ENCODE measurements at places on chromosomes 1 and 21. TPM values are rescaled to one million over a fixed set of nuclear protein-coding genes. Genes with fewer than 3 reads are reported as not detected.

DNA sequence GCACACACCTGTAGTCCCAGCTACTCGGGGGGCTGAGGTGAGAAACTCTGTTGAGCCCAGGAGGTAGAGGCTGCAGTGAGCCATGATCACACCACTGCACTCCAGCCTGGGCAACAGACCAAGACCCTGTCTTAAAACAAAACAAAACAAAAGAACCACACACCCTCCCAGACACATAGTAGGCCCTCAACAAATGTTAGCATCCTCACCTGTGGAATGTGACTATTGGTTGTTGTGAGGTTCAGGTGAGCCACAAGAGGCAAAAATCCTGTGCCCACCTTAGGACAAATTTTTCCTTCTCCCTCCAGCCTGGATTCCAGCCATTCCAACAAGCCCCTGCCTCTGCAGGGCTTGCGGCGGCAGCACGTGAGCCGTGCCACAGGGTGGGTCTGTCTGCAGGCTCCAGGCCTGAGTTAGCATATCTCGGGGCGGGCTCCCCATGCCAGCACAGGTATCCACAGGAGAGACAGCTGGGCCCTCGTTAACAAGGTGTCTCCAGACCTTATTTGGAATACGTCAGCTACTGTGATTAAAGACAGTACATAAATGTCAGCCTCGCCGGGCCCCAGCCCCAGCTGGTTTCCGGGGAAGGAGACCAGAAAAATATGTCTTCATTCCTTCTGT, 17.4 kb downstream of the C1QB start:
- H3K4me1 ChIP-seq, result no peaks in the 10 kb centered on the region
- no peaks in the 10 kb centered on the region for H3K27me3 ChIP-seq
- H3K36me3 ChIP-seq, result no peaks in the 10 kb centered on the region
- no peak for DNase-seq
- H3K4me3 ChIP-seq, result no peak overlapping the region

GRCh38 chr1:154819628-154820590, 50.2 kb downstream of the KCNN3 start:
- no peaks in the 10 kb centered on the region for H3K27me3 ChIP-seq
- H3K36me3 ChIP-seq, result no peaks in the 10 kb centered on the region

- H3K27me3 ChIP-seq, result no peaks in the 10 kb centered on the region
- no peaks in the 10 kb centered on the region for H3K4me1 ChIP-seq
- no peak for DNase-seq
- H3K4me3 ChIP-seq, result no peak overlapping the region
- no peaks in the 10 kb centered on the region for H3K36me3 ChIP-seq
- no peak overlapping the region for H3K27ac ChIP-seq
Observed at GRCh38 chr1:20008391-20008841, 29.0 kb upstream of the PLA2G2A start.

- no peak for DNase-seq
- H3K4me1 ChIP-seq, result no peaks in the 10 kb centered on the region
- no peak overlapping the region for H3K27ac ChIP-seq
- H3K27me3 ChIP-seq, result no peaks in the 10 kb centered on the region
- H3K4me3 ChIP-seq, result no peak overlapping the region
Observed at GRCh38 chr1:150121236-150121862, 28.4 kb upstream of the PLEKHO1 start.

- H3K36me3 ChIP-seq, result no peaks in the 10 kb centered on the region
- no peak overlapping the region for H3K4me3 ChIP-seq
- H3K27ac ChIP-seq, result no peak overlapping the region
- no peaks in the 10 kb centered on the region for H3K27me3 ChIP-seq
- DNase-seq, result no peak
Observed at GRCh38 chr1:174958396-174958795, 41.4 kb upstream of the CACYBP start.

GRCh38 chr1:197213193-197213592, 54.9 kb upstream of the CRB1 start:
- no peak overlapping the region for H3K27ac ChIP-seq
- H3K4me1 ChIP-seq, result no peaks in the 10 kb centered on the region
- DNase-seq, result no peak
- no peaks in the 10 kb centered on the region for H3K27me3 ChIP-seq
- H3K4me3 ChIP-seq, result no peak overlapping the region

- H3K4me1 ChIP-seq, result no peaks in the 10 kb centered on the region
- H3K27me3 ChIP-seq, result no peaks in the 10 kb centered on the region
- H3K36me3 ChIP-seq, result no peaks in the 10 kb centered on the region
- no peak overlapping the region for H3K27ac ChIP-seq
- no peak overlapping the region for H3K4me3 ChIP-seq
Observed at GRCh38 chr1:107529511-107530149, 388.8 kb downstream of the NTNG1 start.

DNA sequence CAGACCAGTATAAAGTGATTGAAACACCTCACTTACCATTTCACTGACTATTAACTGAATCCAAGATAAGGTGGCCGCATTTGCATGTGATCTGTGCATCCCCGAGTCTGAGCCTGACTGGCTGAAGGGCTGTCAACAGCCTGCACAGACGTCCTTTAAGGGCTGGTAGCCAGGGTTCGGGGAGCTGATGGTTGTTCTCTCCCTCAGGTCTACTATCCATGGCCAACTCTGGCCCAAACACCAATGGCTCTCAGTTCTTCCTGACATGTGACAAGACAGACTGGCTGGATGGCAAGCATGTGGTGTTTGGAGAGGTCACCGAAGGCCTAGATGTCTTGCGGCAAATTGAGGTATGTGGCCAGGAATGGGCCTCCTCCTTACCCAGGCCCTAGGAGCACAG, 14.0 kb downstream of the PPIE start:
- peaks cover 64% of the 10 kb centered on the region for H3K36me3 ChIP-seq
- no peak overlapping the region for H3K4me3 ChIP-seq
- H3K27me3 ChIP-seq, result no peaks in the 10 kb centered on the region
- H3K27ac ChIP-seq, result peak overlapping the region; percentile 88
- no peak for DNase-seq
- peaks cover 14% of the 10 kb centered on the region for H3K4me1 ChIP-seq

GRCh38 chr1:11041048-11041447, 6.0 kb downstream of the MASP2 start:
- DNase-seq, result no peak
- no peaks in the 10 kb centered on the region for H3K36me3 ChIP-seq
- no peaks in the 10 kb centered on the region for H3K4me1 ChIP-seq
- H3K27ac ChIP-seq, result no peak overlapping the region

GRCh38 chr1:164452549-164452948, 106.4 kb upstream of the PBX1 start:
- no peak for DNase-seq
- no peak overlapping the region for H3K4me3 ChIP-seq
- no peak overlapping the region for H3K27ac ChIP-seq
- no peaks in the 10 kb centered on the region for H3K36me3 ChIP-seq

DNA sequence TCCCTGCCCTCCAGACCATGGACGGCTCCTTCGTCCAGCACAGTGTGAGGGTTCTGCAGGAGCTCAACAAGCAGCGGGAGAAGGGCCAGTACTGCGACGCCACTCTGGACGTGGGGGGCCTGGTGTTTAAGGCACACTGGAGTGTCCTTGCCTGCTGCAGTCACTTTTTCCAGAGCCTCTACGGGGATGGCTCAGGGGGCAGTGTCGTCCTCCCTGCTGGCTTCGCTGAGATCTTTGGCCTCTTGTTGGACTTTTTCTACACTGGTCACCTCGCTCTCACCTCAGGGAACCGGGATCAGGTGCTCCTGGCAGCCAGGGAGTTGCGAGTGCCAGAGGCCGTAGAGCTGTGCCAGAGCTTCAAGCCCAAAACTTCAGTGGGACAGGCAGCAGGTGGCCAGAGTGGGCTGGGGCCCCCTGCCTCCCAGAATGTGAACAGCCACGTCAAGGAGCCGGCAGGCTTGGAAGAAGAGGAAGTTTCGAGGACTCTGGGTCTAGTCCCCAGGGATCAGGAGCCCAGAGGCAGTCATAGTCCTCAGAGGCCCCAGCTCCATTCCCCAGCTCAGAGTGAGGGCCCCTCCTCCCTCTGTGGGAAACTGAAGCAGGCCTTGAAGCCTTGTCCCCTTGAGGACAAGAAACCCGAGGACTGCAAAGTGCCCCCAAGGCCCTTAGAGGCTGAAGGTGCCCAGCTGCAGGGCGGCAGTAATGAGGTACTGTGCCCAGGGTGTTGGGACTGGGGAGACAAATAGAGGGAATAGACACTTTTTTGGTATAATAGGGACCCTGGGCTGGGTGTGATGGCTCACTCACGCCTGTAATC, 1.0 kb downstream of the ZBTB48 start:
- peaks cover 21% of the 10 kb centered on the region for H3K4me1 ChIP-seq
- H3K36me3 ChIP-seq, result no peaks in the 10 kb centered on the region
- DNase-seq, result no peak
- H3K27ac ChIP-seq, result peak overlapping the region; percentile 66

- no peak overlapping the region for H3K27ac ChIP-seq
- no peaks in the 10 kb centered on the region for H3K27me3 ChIP-seq
- peaks cover 9% of the 10 kb centered on the region for H3K4me1 ChIP-seq
Observed at GRCh38 chr1:101221945-101222429, 14.8 kb upstream of the S1PR1 start.

- H3K27ac ChIP-seq, result no peak within 1 kb of the TSS
- H3K4me1 ChIP-seq, result peaks cover 11% of the 10 kb centered on the region
- no peaks in the 10 kb centered on the region for H3K27me3 ChIP-seq
- peak; percentile 88 for DNase-seq
- no peaks in the 10 kb centered on the region for H3K36me3 ChIP-seq
Observed at GRCh38 chr1:32208891-32209328, at the start of gene DCDC2B. DCDC2B (plus strand) TSS chr1:32209089; CDS start chr1:32209094, 5 bp downstream.

DNA sequence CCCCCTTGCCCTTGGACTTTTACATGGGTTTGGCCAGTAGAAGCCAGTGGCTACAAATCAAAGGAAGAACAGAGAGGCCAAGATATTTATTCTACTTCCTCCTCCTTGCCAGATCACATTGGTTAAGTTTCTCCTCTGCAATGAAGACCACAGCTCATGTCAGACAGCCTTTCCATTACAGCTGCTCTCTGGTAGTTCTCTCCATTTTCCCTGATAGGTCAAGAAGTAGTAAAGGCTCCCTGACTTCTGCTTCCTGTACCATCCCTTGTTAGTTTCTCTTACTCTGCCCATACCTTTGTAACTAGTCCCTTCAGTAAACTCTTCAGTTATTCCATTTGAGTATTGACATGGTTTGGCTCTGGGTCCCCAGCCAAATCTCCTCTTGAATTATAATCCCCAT, 27.8 kb downstream of the NME7 start:
- no peaks in the 10 kb centered on the region for H3K36me3 ChIP-seq
- H3K27me3 ChIP-seq, result no peaks in the 10 kb centered on the region
- no peak overlapping the region for H3K4me3 ChIP-seq
- peak overlapping the region; percentile 4 for H3K27ac ChIP-seq
- peaks cover 5% of the 10 kb centered on the region for H3K4me1 ChIP-seq

GRCh38 chr21:45405271-45405818, 380 bp downstream of the COL18A1 start:
- peak overlapping the region; percentile 82 for H3K27ac ChIP-seq
- H3K4me3 ChIP-seq, result peak overlapping the region; percentile 68
- H3K27me3 ChIP-seq, result no peaks in the 10 kb centered on the region

DNA sequence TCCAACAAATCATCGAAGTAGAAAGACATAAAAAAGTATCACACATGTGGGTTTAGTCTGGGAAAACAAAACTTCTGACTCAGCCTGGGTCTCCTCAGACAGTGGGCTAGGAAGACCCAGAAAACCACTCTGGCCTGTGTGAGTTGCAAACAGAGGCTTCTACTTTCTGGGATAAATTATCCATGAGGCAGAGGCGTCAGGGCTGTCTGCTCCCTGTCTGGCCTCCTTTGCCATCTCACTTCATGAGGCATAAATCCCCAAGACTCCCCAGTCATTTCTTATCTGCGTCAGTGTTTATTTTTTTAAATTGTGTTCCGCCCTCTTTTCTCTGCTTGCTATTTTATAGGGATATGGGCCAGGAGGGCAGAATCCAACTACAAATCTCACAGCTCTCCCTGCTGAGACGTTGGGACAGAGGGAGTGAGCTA, 80.6 kb upstream of the TRABD2B start:
- no peak overlapping the region for H3K4me3 ChIP-seq
- H3K36me3 ChIP-seq, result no peaks in the 10 kb centered on the region
- no peak overlapping the region for H3K27ac ChIP-seq
- no peaks in the 10 kb centered on the region for H3K27me3 ChIP-seq

- no peak overlapping the region for H3K4me3 ChIP-seq
- H3K27ac ChIP-seq, result no peak overlapping the region
- DNase-seq, result no peak
- H3K4me1 ChIP-seq, result no peaks in the 10 kb centered on the region
Observed at GRCh38 chr1:96075704-96076455, 645.7 kb upstream of the PTBP2 start.

DNA sequence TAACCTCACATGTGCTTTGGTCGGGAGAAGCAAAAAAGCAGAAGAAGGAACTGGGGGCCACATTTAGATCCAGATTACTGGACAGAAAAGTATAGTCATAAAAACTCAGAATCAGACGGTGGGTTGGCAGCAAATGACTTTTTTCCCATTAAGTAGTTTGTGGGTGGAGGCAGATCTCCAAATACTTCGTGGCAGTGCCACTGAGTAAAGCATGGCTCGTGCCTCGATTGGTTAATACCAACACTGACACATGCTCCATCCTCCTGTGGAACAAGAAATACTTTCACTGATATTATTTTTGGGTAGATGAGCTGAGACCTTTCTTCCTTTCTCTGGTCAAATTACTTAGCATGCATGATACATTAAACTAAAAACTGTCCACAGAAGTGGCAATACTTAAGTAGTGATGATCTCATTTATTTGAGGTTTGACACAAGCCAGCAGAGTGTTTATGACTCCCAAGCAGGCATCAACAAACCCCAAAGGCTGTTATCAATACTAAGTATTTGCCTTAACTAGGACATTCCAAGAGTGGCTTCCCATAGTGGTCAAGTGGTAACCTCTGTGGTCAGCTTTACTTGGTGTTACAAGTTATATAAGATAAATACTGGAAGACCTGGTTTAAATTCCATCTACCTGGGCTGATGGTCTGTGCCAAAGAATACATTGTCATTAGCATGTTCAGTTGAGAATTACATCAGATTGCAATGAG, 500.0 kb upstream of the RUNX1 start:
- H3K4me1 ChIP-seq, result no peaks in the 10 kb centered on the region
- H3K36me3 ChIP-seq, result no peaks in the 10 kb centered on the region
- H3K27me3 ChIP-seq, result no peaks in the 10 kb centered on the region
- H3K27ac ChIP-seq, result no peak overlapping the region
- no peak for DNase-seq
- H3K4me3 ChIP-seq, result no peak overlapping the region

GRCh38 chr1:196400478-196401451, 207.5 kb downstream of the KCNT2 start:
- no peak overlapping the region for H3K4me3 ChIP-seq
- H3K4me1 ChIP-seq, result peaks cover 3% of the 10 kb centered on the region
- H3K36me3 ChIP-seq, result no peaks in the 10 kb centered on the region
- H3K27me3 ChIP-seq, result no peaks in the 10 kb centered on the region
- DNase-seq, result peak; percentile 15
- H3K27ac ChIP-seq, result peak overlapping the region; percentile 63

ANGEL2 gene
- total RNA-seq, result 57.9 TPM

RHEX gene
- 1.4 TPM for total RNA-seq

RBM11 gene
- total RNA-seq, result 14.8 TPM

PLK3 gene
- total RNA-seq, result 15.3 TPM

UBASH3A gene
- 0.81 TPM for total RNA-seq

ATP6V1G3 gene
- total RNA-seq, result not detected

WASF2 gene
- total RNA-seq, result 46.6 TPM

SYT14 gene
- total RNA-seq, result 7.6 TPM
